ENCODE measurements at places on chromosomes 3 and 15. TPM values are rescaled to one million over a fixed set of nuclear protein-coding genes. Genes with fewer than 3 reads are reported as not detected.

The RGMA gene
- not detected for total RNA-seq

The LMOD3 gene
- total RNA-seq = not detected

The NOX5 gene
- not detected for total RNA-seq

The SGO1 gene
- total RNA-seq = 11.8 TPM

The LRRC34 gene
- 3.2 TPM for total RNA-seq

The DNAJB8 gene
- not detected for total RNA-seq

The BUB1B gene
- 51.1 TPM for total RNA-seq

The ABHD10 gene
- total RNA-seq = 31.8 TPM

The SH2D7 gene
- not detected for total RNA-seq

The TPRG1 gene
- total RNA-seq = not detected

The LRRIQ4 gene
- total RNA-seq = not detected

The MRPL47 gene
- 38.8 TPM for total RNA-seq

The TRA2B gene
- 120 TPM for total RNA-seq

The ATP10A gene
- total RNA-seq = not detected

The CYP1A1 gene
- total RNA-seq = 30.3 TPM

The TM4SF18 gene
- total RNA-seq = 346 TPM

The KCNMB3 gene
- total RNA-seq = 1.4 TPM

The TMCO5A gene
- total RNA-seq = not detected

The FAM107A gene
- 83.0 TPM for total RNA-seq

The C3orf22 gene
- total RNA-seq = not detected

The DLEC1 gene
- not detected for total RNA-seq

The CPN2 gene
- total RNA-seq = not detected

The ACOX2 gene
- not detected for total RNA-seq

The C2CD4B gene
- 33.0 TPM for total RNA-seq
